ENCODE measurements at places on chromosomes 16 and 17. TPM values are rescaled to one million over a fixed set of nuclear protein-coding genes. Genes with fewer than 3 reads are reported as not detected.

DNA sequence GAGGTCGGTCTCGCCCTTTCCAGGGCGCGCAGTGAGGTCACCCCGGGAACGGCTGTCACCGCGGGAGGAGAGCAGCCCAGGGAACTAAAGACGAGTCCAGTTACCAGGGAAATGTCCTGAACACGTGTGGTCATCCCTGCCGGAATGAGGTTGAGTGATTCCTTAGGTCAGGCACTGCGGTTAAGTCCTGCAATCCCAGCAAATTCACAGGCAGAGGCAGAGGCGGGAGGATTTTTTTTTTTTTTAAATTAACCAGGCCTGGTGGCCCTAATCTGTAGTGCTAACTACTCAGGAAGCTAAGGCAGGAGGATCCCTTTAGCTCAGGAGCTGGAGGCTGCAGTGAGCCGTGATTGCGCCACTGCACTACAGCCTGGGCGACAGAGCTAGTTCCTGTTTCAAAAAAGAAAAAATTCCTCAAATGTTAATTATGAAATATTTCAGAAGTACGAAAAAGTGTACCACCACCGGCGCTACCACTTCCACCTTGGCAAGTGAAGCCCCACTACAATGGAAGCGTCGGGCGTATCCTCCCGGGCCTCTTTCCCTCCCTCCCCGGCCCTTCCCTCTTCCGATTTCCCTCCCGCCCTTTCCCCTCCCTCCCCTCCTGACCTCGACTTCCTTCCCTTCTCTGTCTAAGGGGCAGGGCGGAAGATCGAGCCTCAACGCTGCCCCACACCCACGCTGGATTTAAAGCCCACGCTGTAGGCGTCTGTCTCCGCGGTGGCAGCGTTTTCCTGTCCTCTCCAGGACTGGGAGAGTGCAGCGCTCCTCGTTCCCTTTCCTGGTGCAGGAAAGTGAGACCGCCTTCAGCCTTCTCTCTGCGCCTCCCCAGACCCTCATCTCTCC, 27.3 kb downstream of the SLFN11 start:
- peaks cover 3% of the 10 kb centered on the region for H3K36me3 ChIP-seq
- no peak overlapping the region for H3K27ac ChIP-seq
- peak; percentile 87 for DNase-seq
- peak overlapping the region; percentile 69 for H3K4me3 ChIP-seq
- H3K4me1 ChIP-seq: no peaks in the 10 kb centered on the region

Gene RETREG3
- total RNA-seq: 81.0 TPM

Gene CCDC40
- 11.8 TPM for total RNA-seq

DNA sequence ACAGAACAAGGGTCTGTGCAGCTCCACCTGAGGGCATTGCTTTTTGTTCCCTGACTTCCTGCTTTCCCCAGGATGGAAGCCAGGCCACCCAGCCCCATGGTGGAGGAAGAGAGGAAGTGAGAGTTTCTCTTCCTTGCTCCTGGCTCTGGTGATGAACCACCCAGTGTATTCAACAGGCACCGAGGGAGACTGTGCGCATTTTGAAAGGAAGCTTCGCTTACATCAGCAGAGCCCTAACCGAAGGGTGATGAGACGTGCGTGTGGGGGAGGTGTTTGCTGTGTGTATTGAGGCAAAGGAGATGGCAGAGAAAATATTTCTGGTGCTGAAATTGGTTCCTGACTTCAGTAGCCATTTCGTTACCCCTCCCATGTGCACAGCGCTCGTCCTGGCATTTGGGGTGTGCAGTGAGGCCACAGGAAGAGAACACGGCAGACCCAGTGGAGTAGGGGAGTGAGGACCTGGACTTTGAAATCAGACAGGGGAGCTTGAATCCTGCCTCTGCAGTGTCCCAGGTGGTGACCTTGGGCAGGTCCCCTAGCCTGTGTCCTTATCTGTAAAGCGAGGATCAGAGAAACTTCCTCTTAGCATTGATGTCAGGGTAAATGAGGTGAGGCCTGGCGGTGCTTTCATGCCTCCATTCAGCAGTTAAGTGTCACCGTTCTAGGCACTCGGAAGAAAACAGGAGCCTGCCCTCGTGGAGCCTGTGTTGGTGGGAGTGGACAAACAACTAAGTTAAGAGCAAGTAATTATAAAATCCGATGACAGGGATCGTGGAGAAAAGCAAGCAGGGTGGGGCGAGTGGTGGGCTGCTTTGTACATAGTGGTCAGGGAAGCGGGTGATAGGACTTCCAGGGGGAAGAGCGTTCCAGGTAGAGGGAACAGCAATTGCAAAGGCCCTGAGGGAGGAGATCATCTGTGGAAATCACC, 7.4 kb downstream of the CMIP start:
- no peaks in the 10 kb centered on the region for H3K36me3 ChIP-seq
- H3K27me3 ChIP-seq: no peaks in the 10 kb centered on the region
- no peak overlapping the region for H3K27ac ChIP-seq
- H3K4me1 ChIP-seq: no peaks in the 10 kb centered on the region
- H3K4me3 ChIP-seq: no peak overlapping the region

- no peaks in the 10 kb centered on the region for H3K27me3 ChIP-seq
- H3K4me1 ChIP-seq: peaks cover 29% of the 10 kb centered on the region
- DNase-seq: peak; percentile 94
These were observed 675 bp downstream of the RNF213 start for GRCh38 chr17:80261159-80261894.

GRCh38 chr17:77045441-77046041, 95.2 kb upstream of the SEC14L1 start:
- DNase-seq: peak; percentile 82
- no peak overlapping the region for H3K4me3 ChIP-seq
- peaks cover 18% of the 10 kb centered on the region for H3K27me3 ChIP-seq
- H3K27ac ChIP-seq: peak overlapping the region; percentile 2
- H3K36me3 ChIP-seq: no peaks in the 10 kb centered on the region

Gene FBXW10
- under 0.01 TPM for total RNA-seq

Gene TMED6
- total RNA-seq: 0.72 TPM

DNA sequence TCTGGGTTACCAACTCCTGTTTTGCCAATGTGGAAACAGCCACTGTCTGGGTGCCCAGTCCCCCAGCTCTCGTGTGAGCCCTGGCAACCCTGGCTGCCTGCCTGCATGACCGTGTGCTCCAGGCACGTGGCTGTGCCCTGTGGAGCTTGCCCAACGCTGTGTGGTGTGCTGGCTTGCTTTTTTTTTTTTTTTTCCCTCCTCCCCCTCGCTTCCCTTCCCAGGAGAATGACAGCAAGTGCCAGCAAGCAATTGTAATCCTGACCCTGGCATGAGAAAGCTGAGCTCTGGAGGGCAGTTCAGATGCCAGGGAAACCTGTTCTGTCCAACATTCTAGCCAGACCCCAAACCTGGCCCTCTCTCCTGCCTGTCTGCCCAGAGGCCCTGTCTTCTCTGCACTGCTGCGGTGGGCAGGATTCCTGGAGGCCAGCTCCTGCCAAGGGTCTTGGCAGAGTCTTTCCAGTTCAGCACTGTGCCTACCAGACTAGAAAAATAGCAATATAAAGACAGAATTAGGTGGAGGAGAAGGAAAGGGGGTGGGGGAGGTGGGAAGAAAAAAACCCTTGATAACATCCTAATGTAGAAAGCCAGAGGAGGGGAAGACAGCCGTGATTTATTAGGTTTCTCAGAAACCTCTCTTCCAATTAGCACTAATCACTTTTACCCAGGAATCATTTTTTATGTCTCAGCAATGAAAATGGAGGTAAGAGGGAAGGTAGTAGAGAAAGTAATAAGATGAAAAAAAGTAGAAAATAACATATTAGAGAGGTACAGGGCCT, 9.0 kb downstream of the HLF start:
- no peak overlapping the region for H3K27ac ChIP-seq
- H3K36me3 ChIP-seq: no peaks in the 10 kb centered on the region
- no peak overlapping the region for H3K4me3 ChIP-seq
- DNase-seq: no peak
- peaks cover 15% of the 10 kb centered on the region for H3K27me3 ChIP-seq

GRCh38 chr16:87133966-87134627, 183.1 kb downstream of the C16orf95 start:
- no peaks in the 10 kb centered on the region for H3K4me1 ChIP-seq
- H3K27ac ChIP-seq: no peak overlapping the region
- H3K27me3 ChIP-seq: peaks cover 12% of the 10 kb centered on the region
- DNase-seq: peak; percentile 46
- no peak overlapping the region for H3K4me3 ChIP-seq

DNA sequence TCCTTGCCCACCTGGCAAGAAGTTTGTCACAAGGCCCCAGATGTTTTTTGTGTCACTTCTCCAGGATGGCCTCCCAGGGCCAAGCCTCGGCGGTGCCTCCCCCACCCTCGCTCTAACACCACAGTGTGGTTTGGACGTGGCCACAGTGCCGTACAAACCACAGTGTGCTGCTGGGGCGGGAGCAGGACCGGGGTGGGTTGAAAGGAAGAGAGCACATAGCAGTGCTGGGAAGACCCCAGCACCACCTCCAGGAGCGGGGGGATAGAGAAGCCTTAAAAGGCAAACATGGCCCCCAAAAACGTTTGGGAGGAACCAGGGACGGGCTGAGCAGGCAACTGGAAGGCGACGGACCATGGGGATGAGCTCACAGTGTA, 5.0 kb upstream of the BCL6B start:
- DNase-seq: no peak
- no peaks in the 10 kb centered on the region for H3K27me3 ChIP-seq

Gene KRTAP17-1
- not detected for total RNA-seq

DNA sequence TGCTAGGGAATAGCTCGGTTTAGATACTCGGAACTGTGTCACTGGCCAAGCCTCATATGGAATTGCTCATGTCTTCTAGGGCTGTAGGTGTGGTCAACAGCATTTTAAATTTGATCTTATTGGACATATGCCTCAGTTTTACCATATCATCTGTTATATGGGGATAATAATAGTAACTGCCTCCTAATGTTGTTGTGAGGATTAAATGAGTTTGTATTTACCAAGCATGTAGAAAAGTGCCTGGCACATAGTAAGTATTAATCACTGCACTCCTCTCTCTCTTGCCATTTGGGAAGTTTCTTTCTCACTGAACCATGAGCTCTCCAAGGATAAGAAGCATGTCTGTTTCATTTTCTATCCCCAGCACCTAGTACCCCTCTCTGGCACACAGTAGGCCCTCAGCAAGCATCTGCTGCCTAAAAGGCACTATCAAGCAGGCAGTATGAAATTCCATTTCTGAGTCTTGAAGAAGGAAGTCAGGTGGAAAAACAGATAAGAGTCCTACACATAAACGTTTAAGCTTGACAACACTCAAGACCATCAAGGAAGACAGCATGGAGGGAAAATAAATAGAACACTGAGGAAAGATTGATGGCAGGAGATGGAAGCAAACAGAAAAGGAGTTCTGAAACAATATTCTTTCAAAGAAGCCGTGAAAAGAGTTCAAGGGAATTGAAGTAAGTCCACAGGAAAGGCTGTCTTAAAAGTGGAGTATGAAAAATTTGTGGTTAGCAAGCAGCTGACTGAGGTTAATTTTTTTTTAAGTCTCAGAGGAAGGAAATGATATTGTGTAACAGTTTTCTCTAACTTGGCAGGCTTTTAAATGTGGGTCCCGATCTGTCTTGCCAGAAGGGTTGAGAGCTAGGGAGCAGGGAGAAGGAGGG, 2.2 kb upstream of the ATP6V0A1 start:
- peak; percentile 87 for DNase-seq
- peaks cover 9% of the 10 kb centered on the region for H3K36me3 ChIP-seq
- peaks cover 34% of the 10 kb centered on the region for H3K4me1 ChIP-seq
- H3K27ac ChIP-seq: peak overlapping the region; percentile 42

DNA sequence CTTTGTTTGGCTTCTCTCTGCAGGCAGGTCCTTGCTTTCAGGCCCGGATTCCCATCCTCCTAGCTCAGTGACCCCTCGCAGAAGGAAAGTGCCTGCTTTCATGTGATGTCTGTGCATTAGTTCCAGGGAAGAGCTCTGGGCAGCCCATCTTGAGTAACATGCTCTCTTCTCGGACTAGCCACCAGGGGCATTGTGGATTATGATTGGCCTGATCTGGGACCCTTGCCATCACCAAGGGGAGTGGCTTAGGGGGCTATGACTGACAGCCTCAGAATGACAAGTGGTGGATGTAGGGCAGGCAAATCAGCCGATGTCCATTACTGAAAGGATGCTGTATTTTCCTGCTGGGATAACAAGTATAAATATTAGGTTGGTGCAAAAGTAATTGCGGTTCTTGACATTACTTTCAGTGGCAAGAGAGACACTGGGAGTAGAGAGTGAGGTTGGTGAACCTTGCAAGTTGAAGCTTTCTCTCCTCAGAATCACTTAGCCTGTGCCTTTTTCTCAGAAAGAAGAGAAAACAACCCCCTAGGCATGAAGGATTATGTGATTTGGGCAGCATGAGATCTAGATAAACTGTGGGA, 71.5 kb upstream of the MPHOSPH6 start:
- no peaks in the 10 kb centered on the region for H3K36me3 ChIP-seq
- no peaks in the 10 kb centered on the region for H3K27me3 ChIP-seq
- H3K4me3 ChIP-seq: no peak overlapping the region
- no peaks in the 10 kb centered on the region for H3K4me1 ChIP-seq
- H3K27ac ChIP-seq: no peak overlapping the region

DNA sequence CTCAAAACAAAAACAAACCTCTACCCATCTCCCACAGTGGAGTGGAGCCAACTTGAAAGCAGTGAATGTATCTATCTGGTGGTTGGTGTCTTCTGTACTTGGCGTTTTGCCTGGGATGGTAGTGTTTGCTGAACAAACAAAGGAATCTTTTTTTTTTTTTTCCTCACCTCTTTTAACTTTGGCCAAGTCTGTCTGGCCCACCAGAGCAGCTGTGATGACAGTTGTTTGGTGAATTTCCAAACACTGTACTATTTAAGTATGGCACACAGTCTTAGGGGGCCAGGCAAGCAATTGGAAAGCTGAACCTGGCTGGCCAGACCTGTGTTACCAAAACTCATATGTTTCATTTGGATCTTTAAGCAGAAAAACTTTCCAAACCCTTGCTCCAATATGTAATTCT, 101.8 kb upstream of the CDH13 start:
- no peak for DNase-seq
- H3K36me3 ChIP-seq: no peaks in the 10 kb centered on the region
- no peaks in the 10 kb centered on the region for H3K27me3 ChIP-seq
- no peak overlapping the region for H3K4me3 ChIP-seq
- no peak overlapping the region for H3K27ac ChIP-seq
- H3K4me1 ChIP-seq: no peaks in the 10 kb centered on the region

DNA sequence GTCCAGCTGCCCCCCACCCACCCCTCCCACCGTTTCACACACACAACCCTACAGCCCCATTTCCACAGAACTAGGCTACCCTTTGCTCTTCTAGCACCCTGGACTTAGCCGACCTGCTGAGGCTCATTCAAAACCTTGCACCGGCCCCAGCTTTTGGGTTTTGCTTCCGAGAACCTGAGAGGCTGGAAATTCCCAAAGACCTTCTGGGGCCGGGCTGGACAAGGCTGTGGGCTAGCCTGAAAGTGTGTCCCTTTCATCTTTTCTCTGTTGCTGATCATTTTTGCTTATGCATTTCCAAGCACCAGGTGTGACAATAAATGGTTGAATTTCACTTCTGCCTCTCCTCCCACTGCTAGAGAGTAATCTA, 139.0 kb downstream of the DNAH9 start:
- no peaks in the 10 kb centered on the region for H3K4me1 ChIP-seq
- no peak overlapping the region for H3K27ac ChIP-seq
- no peak for DNase-seq
- no peak overlapping the region for H3K4me3 ChIP-seq

Gene TMC7
- 1.1 TPM for total RNA-seq

Gene SNRNP25
- total RNA-seq: 9.4 TPM

- no peak overlapping the region for H3K27ac ChIP-seq
- no peaks in the 10 kb centered on the region for H3K4me1 ChIP-seq
- peaks cover 9% of the 10 kb centered on the region for H3K27me3 ChIP-seq
- no peaks in the 10 kb centered on the region for H3K36me3 ChIP-seq
- no peak for DNase-seq
These were observed 4.3 kb downstream of the EVPLL start for GRCh38 chr17:18381953-18382245.

- H3K27ac ChIP-seq: no peak overlapping the region
- H3K27me3 ChIP-seq: no peaks in the 10 kb centered on the region
- peaks cover 17% of the 10 kb centered on the region for H3K36me3 ChIP-seq
- no peak overlapping the region for H3K4me3 ChIP-seq
These were observed 8.1 kb downstream of the MKS1 start for GRCh38 chr17:58210922-58211321.

All from osteoblast (primary cell).